ENCODE measurements at places on chromosomes 3 and 15.
A peak's percentile ranks its signal among the peaks of the same experiment; 100 is the strongest.

- DNase-seq = peak; percentile 83
Observed at GRCh38 chr3:156291272-156292123, 171.1 kb downstream of the KCNAB1 start.

DNA sequence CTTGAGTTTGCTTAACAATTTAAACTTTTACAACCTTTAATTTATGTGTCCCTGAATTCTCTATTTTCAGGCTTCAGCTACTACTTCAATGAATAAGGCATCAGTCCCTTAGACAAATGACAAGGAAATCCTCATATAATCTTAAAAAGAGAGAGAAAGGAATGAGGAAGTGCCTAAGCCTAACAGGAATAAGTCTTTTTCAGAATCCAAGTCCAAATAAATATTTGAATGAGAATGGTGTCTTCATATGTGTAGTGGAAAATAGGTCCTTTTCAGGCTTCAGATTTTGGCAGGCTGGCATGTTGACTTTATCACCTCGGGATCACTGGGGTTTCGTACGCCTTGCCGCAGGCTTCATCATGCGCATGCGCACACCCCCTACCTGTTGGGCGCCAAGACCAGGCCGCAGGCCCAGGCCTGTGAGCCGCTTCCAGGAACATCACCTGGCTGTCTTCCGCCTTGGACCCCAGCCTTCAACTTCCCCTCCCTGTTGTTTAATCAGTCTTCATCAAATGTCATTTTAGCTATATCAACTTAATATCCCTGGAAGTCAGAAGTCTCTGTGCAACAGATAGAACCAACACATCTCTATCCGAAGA lies 334.5 kb downstream of the SOX2 start:
- DNase-seq = no peak

DNA sequence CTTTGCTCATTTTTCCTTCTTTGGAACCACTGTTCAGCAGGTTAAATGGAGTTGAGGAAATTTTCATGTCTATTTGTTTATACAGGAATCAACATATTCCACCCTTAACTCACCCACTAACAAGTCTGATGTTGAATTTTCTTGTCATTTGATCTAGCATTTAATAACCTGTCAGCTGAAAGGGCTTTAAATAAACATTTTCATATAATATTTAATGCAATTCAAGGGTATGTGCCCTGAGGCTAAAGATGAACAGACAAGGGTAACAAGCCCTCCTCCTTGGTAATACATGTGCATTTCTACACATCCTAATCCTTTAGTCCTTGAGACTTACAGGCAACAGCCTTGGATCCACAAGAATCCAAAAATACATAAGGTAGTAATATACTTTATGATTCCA lies 435.0 kb upstream of the NR2F2 start:
- DNase-seq = no peak

- DNase-seq = no peak
Observed at GRCh38 chr15:100115711-100116090, 226.1 kb downstream of the ADAMTS17 start.

GRCh38 chr3:49942651-49943050 lies 2.7 kb downstream of the RBM6 start:
- no peak for DNase-seq

- DNase-seq = no peak
Observed at GRCh38 chr3:169528289-169528688, 135.2 kb downstream of the MECOM start.

- DNase-seq = no peak
Observed at GRCh38 chr3:48345946-48346572, 12.6 kb upstream of the SPINK8 start.

- DNase-seq = no peak
Observed at GRCh38 chr3:45962033-45962432, 18.8 kb downstream of the CXCR6 start.

GRCh38 chr3:45988804-45989203 lies 6.8 kb downstream of the FYCO1 start:
- DNase-seq = no peak

GRCh38 chr3:47586746-47587145 lies 8.1 kb upstream of the CSPG5 start:
- no peak for DNase-seq

GRCh38 chr3:184642631-184643285 lies 69.1 kb downstream of the MAGEF1 start:
- DNase-seq = no peak

DNA sequence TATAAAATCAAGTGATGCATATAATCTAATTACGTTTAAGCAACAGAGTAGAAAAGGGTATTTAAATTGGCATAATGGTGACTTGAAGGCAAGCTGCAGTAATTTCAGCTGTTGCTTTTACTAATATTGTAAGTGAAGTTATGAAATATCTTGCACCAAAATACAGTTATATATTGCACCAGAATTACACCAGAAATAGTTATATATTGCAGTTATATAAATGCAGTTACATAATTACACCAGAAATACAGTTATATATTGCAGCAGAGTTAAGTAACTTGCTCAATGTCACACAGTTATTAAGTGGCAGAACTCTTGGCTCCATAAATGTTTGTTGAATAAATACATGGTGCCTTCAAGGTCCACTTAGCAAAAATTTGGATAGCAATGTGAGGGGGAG lies 51.4 kb downstream of the PCOLCE2 start:
- DNase-seq = no peak

DNA sequence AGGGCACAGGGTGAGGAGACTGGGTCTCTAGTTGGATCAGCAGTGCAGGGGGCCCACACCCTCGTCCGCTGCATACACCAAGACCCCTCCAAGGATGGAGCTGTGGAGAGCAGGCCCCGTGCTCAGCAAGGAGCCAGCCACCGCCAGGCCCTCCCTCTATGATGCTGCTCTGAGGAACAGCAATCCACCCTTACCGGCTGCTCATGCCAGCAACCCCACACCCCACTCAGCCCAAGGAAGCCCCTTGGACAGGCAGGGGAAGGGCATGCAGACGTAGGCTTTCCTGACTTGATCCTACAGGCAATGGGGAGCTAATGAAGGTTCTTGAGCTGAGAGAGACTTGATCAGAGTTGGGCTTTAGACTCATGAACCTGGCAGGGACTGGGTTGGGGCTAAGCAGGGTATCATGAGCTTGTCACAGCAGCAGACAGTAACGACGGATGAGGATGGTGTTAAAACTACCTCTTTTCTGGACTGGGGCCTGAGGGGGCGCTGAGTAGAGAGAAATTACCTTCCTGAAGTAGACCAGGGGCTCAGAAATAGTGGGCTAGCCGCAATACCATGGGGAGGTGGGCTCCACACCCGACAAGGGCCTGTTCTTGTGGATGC lies 50.5 kb upstream of the FGD5 start:
- DNase-seq = peak; percentile 14

- peak; percentile 45 for DNase-seq
Observed at GRCh38 chr3:146326875-146327543, 76.1 kb upstream of the PLSCR4 start.

All from D341Med (cell line).